WTC11 (cell line): ENCODE measurements at places on chromosomes 13 and 19. TPM values are rescaled to one million over a fixed set of nuclear protein-coding genes. Genes with fewer than 3 reads are reported as not detected.
A peak's percentile ranks its signal among the peaks of the same experiment; 100 is the strongest.

Gene LRRC25
- total RNA-seq = 0.07 to 0.31 TPM (median 0.18 TPM) in 3 replicates

Gene ZNF730
- total RNA-seq = 32.2 to 38.0 TPM (median 32.6 TPM) in 3 replicates

Gene MAP2K2
- 175 to 177 TPM (median 176 TPM) in 3 replicates for total RNA-seq

DNA sequence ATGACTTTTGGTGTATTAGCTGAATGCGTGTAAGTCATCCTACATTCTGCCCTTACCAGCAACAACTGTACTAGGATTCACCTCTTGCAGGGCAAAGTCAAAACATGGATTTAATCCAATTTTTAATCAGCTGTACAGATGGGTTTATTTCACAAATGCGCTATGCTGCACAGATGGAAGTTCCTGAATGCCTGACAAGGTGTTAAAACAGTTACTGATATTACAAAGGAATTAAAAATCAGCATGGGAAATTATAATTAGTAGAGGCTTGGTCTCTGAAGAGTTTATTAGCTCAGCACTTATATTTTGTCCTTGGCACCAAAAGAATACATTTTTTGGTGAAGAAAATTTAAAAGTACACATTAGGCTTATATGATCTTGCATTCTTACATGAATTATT is 448.9 kb downstream of the PCDH9 start:
- H3K36me3 ChIP-seq = peaks cover 3% of the 10 kb centered on the region; the same call in 1 of the 2 replicates
- H3K27me3 ChIP-seq = no peaks in the 10 kb centered on the region
- H3K4me3 ChIP-seq = no peak overlapping the region
- H3K4me1 ChIP-seq = no peaks in the 10 kb centered on the region
- DNase-seq = no peak
- no peak overlapping the region for H3K27ac ChIP-seq

- DNase-seq = no peak
- no peak overlapping the region for H3K4me3 ChIP-seq
- H3K36me3 ChIP-seq = no peaks in the 10 kb centered on the region
These were observed 5.0 kb downstream of the ERFL start for GRCh38 chr19:41923045-41923788.

DNA sequence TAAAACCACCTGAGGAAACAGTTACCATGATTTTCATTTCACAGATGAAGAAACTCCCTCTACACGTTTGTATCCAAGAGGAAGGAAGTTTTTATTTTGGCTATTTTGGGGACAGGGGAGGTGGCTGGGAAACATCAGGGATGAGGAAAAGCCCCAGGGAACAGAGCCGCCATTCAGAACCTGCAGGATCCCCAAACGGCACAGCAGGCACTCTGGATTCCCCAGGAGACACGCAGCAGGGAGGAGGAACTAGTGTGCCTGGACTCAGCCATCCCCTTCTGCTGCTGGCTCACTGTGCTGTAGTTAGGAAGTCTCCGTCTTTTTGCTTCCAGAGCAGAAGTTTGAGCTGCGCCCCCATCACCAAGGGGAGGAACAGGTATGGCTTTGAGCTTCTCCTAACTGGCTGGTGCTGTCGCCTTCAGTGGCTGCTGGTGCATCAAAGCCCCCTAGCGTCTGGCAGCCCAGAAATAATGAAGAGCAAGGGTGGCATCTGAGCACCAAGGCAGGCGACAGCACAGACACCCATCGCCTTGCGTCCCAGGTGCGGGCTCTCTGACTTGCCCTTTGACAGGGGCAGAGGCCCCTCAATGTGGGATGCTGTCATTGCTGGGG is 4.2 kb downstream of the NAPA start:
- no peak overlapping the region for H3K4me3 ChIP-seq
- H3K27me3 ChIP-seq = no peaks in the 10 kb centered on the region
- peaks cover 24% of the 10 kb centered on the region for H3K4me1 ChIP-seq
- no peaks in the 10 kb centered on the region for H3K36me3 ChIP-seq
- peak overlapping the region; percentile 42; the same call in 1 of the 2 replicates for H3K27ac ChIP-seq
- DNase-seq = no peak

- DNase-seq = no peak
- H3K4me1 ChIP-seq = peaks cover 56% of the 10 kb centered on the region
- no peak overlapping the region for H3K27ac ChIP-seq
- H3K36me3 ChIP-seq = peaks cover 28% of the 10 kb centered on the region
- H3K27me3 ChIP-seq = peaks cover 7% of the 10 kb centered on the region
- H3K4me3 ChIP-seq = peak overlapping the region; percentile 76
These were observed 1.5 kb upstream of the CIRBP start for GRCh38 chr19:1267477-1268225.

GRCh38 chr19:53908106-53908934 is 758 bp upstream of the CACNG7 start:
- peak overlapping the region; percentile 92 for H3K27ac ChIP-seq
- peak overlapping the region; percentile 88 for H3K4me3 ChIP-seq
- 0 out of 2 replicates have a peak, but pooled peaks cover 5% of the 10 kb centered on the region for H3K36me3 ChIP-seq
- H3K27me3 ChIP-seq = peaks cover 68% of the 10 kb centered on the region

DNA sequence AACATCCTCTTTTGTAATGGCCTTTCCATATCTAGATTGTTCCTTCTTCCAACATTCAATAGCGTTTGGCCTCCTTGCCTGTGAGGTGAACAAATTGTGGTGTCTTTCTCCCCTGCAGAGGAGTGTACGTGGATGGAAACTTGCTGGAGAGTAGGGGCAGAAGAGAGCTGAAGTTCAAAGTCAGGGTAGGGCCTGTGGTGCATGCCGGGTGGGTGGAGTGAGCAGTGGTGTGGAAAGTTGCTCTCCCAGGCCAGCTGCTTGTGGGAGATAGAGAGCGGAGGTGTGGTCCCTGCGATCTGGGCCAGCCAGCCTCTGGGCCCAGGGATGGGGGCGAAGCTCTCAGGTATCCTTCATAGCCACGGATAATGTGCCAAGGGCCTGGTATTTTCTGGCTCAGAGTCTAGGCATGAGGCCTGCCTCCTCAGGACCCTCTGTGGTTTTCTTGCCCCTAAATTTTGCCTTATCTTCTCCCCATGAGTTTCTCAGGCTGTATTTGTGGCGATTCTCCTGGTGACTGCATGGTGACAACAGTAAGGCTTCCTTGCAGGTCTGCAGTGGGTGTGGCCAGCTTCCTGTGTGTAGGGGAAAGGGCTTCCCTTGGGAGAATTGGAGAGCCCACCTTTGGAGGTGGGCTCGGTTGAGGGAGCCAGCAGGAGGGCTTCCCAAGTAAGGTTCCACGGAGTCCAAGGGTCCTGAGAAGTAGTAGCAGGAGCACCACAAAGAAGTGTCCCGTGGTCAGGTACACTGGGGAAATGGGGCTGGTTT is 6.7 kb downstream of the RGCC start:
- no peaks in the 10 kb centered on the region for H3K36me3 ChIP-seq
- H3K27ac ChIP-seq = no peak overlapping the region
- H3K27me3 ChIP-seq = peaks cover 24% of the 10 kb centered on the region
- H3K4me1 ChIP-seq = peaks cover 10% of the 10 kb centered on the region
- no peak overlapping the region for H3K4me3 ChIP-seq

DNA sequence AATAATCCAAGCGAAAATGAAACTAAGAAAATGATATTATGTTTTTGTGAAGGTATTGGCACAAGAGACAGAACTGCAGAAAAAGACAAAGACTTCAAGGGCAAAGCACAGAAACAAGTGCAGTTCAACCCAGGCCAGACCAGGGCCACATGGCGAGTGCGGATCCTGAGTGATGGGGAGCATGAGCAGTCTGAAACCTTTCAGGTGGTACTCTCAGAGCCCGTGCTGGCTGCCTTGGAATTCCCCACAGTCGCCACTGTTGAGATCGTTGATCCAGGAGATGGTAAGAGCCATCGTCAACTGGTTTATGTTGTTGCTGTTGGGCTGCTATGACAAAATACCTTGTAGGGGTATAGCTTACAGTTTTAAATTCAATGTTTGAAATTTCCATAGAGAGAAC is 82.6 kb downstream of the FREM2 start:
- no peaks in the 10 kb centered on the region for H3K27me3 ChIP-seq
- DNase-seq = no peak
- H3K4me3 ChIP-seq = no peak overlapping the region
- H3K27ac ChIP-seq = no peak overlapping the region
- H3K4me1 ChIP-seq = peaks cover 31% of the 10 kb centered on the region
- H3K36me3 ChIP-seq = peaks cover 21% of the 10 kb centered on the region

GRCh38 chr13:74867460-74867859 is 614.5 kb downstream of the TBC1D4 start:
- no peaks in the 10 kb centered on the region for H3K27me3 ChIP-seq
- no peak overlapping the region for H3K4me3 ChIP-seq
- H3K4me1 ChIP-seq = no peaks in the 10 kb centered on the region

- H3K4me1 ChIP-seq = peaks cover 7% of the 10 kb centered on the region
- no peak for DNase-seq
These were observed 142.3 kb upstream of the SOX21 start for GRCh38 chr13:94854688-94855087.

GRCh38 chr13:87376081-87376480 is 295.1 kb upstream of the SLITRK5 start:
- H3K4me1 ChIP-seq = no peaks in the 10 kb centered on the region
- no peak overlapping the region for H3K27ac ChIP-seq
- no peak overlapping the region for H3K4me3 ChIP-seq
- no peaks in the 10 kb centered on the region for H3K27me3 ChIP-seq

DNA sequence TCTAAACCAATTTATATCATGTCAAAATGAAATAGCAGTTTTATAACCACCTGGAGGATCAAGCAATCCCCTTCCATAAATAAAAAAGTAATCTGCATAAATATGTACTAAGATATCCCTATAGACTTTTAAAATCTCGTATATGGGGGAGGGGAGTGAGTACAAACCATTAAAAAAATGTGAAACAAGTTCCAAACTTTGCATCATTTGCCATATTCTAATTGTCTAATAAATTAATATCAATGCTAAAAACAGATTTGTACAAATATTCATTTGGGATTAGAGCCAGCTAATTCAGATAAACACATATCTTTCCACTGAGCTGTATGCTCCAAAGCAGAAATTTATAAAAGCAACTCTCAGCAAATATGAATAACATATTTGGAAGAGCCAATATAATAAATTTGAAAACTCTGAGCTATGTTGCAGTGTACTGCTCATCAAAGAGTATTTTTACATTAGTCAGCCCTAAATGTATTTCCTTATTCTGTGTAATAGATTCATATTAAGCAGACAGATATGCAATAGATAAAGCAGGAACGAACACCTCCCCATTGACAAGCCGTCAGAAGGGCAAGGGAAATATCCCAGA is 970.2 kb downstream of the EFNB2 start:
- H3K4me1 ChIP-seq = no peaks in the 10 kb centered on the region; the same call in 1 of the 2 replicates
- no peak overlapping the region for H3K4me3 ChIP-seq
- no peak for DNase-seq
- H3K27ac ChIP-seq = no peak overlapping the region
- no peaks in the 10 kb centered on the region for H3K27me3 ChIP-seq

DNA sequence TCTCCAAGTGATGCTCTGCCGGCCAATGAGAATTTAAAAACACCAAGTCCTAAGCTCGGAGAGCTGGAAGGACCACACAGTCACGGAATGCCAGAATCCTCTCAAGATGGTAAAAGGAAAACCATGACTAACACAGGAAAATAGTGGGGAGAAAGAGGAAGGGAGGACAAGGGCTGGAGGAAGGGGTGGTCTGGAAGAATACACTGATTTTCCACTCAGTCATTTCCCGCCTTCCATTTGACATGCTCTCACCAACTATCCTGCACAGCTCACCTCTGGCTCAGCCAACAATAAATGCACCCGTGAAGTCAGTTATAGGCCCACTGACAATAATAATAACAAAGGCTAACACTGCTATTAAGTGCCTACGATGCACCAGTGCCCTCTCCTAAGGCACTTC is 31.5 kb downstream of the SLC7A1 start:
- H3K27me3 ChIP-seq = no peaks in the 10 kb centered on the region
- no peak for DNase-seq
- H3K27ac ChIP-seq = peak overlapping the region; percentile 76; the same call in 1 of the 2 replicates
- H3K36me3 ChIP-seq = no peaks in the 10 kb centered on the region; the same call in 1 of the 2 replicates
- H3K4me1 ChIP-seq = peaks cover 72% of the 10 kb centered on the region

DNA sequence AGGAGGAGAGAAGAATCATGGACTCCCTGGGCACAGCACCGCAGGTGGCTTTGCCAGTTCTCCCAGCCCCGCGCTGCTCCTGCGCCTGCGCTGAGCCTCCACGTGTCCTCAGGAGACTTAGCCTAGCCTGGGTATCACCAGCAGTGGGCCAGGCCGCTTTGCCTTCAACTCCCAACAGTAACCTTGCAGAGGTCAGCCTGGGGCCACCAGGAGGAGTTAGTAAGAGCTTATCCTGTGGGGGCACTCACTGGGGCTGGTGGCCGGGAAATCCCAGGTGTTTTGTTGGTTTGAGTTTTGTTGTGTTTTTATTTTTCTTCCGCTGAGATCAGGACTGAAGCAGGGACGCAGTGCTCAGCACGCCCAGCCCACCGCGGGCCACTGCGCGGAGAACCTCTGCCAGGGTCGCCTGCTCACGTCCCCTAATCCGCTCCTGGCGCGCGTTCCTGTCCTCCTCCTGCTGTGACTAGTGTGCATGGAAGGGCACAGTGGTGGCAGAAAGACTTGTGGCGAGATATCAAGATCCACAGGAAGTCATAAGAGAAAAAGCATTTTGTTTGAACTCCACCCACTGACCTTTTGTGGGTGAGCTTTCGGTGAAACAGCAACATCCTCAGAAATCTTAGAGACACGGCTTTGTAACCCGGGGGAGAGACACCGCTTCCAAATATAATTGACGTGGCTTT is 207.4 kb upstream of the RFC3 start:
- peak overlapping the region; percentile 34; the same call in 1 of the 2 replicates for H3K27ac ChIP-seq
- H3K4me1 ChIP-seq = peaks cover 34% of the 10 kb centered on the region
- H3K36me3 ChIP-seq = no peaks in the 10 kb centered on the region
- DNase-seq = peak; percentile 44
- no peak overlapping the region for H3K4me3 ChIP-seq

- H3K27me3 ChIP-seq = no peaks in the 10 kb centered on the region; the same call in 1 of the 2 replicates
- H3K4me1 ChIP-seq = peaks cover 24% of the 10 kb centered on the region
- no peak overlapping the region for H3K27ac ChIP-seq
- no peak overlapping the region for H3K4me3 ChIP-seq
- peak; percentile 40 for DNase-seq
These were observed 12.9 kb downstream of the SPC24 start for GRCh38 chr19:11142528-11143171.

- H3K27me3 ChIP-seq = peaks cover 29% of the 10 kb centered on the region
- H3K36me3 ChIP-seq = no peaks in the 10 kb centered on the region
- peaks cover 16% of the 10 kb centered on the region for H3K4me1 ChIP-seq
- no peak overlapping the region for H3K27ac ChIP-seq
These were observed 93.1 kb downstream of the PCDH17 start for GRCh38 chr13:57724486-57725272.
